ENCODE measurements at places on chromosomes 3 and 15.
A peak's percentile ranks its signal among the peaks of the same experiment; 100 is the strongest.

DNA sequence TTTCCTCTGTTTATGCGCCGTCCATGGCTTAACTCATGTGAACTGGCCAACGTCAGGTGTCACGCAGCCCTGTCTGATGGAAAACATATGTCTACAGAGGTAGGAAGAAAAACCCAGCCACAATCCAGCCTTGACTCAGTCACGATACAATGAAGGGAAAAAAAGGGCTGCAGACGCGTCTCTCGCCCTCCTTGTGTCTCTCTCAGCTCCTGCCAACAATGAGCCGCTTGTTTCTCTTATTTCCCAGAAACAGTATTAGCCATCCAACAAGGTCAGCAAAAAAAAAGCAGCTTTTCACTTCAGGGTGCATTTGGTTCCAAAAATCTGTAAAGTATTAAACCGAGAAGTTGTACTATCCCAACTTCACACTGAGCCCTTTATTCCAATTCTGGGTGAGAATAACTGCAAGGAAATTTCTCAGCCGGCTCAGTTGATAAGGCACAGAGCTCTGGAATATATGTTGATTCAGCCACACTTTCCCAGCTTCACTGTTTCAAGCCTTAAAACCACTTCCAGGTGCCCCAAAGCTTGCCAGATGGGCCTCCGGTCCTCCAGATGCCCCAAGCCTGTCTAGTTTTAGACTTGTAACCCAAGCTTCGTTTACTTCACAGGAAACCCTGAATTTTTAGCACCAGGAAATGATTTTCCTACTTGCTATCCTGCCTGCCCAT, 79.4 kb downstream of the TM4SF4 start:
- no peak for DNase-seq

DNA sequence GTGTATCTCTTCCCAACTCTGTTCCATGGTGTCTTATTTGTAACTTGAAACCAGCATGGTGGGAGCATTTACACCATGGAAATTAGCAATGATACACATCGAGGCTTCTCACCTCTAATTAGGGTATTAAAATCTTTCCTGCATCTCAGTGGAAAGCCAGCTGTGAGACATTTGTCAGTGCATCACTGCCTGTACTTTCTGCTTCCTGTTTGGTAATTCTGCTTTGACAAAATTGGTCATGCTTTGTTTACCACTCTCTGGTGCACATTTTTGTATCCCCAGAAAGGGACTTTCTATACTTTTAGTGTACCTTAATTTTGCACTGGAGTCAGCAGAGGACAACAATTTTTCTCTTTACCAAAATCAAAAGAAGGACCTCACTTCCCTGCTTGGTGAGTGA, 402.1 kb downstream of the PDCD6IP start:
- DNase-seq = no peak

DNA sequence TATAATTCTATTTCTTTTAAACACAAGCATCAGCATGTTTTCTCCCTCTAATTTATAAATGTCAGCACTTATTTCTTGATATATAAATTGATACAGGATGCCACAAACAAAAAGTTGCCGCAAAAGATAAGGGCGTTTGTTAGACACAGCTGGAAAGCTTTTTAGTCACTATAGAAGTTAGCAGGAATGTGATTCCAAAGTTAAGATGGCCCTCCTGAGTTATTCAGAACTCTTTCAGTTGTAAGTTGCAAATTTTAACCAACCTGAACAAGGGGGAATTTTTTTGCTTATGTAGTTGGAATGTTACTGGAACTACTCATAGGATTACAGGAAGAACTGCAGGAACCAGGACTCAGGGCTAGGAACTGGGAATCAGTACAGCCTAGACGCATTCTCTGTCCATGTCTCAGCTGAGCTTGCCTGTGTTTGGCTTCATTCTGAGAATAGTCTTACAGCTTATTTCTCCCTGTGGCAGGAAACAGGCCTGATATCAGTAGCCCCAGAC, 166.3 kb downstream of the VGLL4 start:
- DNase-seq = no peak

DNA sequence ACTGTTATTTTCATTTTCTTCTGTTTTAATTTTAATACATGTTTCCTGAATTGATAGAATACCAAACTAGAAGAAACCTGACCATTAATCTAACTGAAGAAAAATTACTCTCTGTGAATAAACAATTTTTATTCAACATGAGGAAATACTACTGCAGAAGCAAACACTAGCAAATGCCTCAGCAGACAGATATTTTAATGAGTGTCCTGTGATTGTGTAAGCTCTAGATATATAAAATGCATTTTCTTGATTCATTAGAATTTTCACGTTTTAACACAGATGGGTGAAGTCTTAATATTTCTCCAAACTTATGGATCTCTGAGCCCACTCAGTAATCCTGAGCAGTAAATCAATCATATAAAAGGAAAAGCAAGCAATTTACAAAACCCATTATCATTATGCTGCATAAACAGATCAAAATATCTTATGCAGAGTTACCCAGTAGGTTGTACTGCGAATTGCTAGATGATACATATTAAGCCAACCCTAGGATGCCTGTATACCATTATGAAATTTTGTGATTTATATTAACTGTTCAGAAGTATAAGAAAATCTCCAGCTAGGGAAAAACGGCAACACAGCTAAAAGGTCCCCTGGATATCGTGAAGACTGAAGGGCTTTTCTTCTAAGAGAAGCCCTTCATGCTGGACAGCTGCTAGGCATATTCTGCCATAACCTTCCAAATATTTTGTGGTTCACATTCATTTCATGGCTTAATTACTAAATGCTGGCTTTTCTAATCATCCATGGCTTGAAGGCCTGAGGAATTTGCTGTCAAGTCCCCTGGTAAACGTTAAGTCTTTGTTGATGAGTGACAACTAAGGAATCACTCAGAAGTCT, 157.7 kb upstream of the TGFBR2 start:
- no peak for DNase-seq

- no peak for DNase-seq
These were observed at the start of gene KNG1 for GRCh38 chr3:186717039-186717457. Gene KNG1 (plus strand): TSS chr3:186717359. CDS start chr3:186717543, 184 bp downstream.

GRCh38 chr3:184602372-184603150, 41.0 kb downstream of the EPHB3 start:
- DNase-seq = no peak

GRCh38 chr15:82858932-82859331, 49.5 kb downstream of the WHAMM start:
- no peak for DNase-seq

GRCh38 chr3:108103886-108104797, 13.3 kb upstream of the CD47 start:
- peak; percentile 98 for DNase-seq

GRCh38 chr3:152841131-152841530, 6.2 kb downstream of the P2RY1 start:
- DNase-seq = no peak

DNA sequence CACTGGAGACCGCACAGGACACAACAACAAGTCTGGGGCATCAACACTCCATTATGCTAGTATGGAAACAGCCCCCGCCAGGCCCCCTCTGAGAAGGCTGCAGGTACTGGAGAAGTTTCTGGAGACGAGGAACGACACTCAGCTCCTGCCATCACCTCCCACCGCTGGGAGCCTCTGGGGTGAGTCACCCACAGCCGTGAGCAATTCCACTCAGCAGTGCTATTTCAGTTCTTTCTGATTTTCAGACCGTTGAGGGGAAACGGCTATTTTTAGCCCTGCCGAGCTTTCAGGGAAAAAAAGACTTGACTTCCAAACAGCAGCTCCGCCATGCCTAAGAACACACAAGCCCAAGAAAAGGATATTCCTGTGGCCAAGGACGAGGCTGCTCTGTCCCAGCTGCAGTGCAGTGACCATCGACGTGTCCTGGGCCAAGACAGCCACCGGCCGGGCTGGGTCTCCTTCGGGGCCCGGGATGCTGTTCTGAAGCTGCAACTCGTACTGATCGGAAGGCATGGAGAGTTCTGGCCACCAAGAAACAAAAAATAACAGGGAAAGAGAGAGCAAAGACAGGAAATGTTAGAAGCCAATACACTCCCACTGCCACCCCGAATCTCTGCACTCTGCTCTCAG, 40.8 kb downstream of the NUP210 start:
- no peak for DNase-seq

- DNase-seq = no peak
These were observed 15.4 kb downstream of the ARHGAP31 start for GRCh38 chr3:119309591-119309990.

DNA sequence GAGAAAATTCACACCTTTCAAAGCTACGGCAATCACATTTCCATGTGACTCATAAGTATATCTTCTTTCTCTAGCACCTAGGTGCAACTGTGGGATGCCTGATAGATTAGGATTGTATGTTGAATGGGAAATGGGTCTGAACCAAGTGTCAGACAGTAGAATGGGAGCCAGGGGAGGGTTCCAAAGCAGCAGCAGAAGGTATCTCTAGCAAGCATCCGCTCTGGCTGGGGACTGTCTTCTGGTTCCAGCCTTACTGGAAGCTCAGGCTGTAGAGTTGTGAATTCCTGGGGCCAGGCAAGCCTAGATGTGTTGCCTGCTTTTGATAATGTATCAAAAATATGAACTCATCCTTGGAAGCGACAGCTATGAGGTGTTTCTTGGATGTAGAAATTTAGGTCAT, 2.1 kb upstream of the CHL1 start:
- DNase-seq = no peak

- DNase-seq = peak; percentile 72
These were observed 36.3 kb upstream of the GNB5 start for GRCh38 chr15:52227456-52227855.

DNA sequence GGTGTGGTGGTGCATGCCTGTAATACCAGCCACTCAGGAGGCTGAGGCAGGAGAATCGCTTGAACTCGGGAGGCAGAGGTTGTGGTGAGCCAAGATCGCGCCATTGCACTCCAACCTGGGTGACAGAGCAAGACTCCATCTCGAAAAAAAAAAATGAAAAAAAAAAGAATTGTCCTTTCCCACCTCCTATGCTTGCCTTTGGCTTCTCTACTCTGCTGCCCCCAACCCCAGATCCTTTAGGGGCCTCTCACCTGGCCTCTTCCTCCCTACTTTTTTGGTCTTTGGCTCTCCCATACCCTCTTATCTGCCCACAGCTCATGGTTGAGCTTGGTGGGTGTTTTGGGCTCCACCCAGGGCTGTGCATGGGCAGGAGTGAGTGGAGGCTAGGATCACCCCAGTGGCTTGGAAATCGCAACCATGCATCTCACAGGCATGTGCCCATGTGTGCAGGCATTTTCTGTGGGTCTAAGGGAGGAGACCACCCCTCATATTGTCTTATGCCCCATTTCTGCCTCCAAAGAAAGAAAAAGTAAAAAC, 2.1 kb upstream of the SHISA5 start:
- peak; percentile 71 for DNase-seq

DNA sequence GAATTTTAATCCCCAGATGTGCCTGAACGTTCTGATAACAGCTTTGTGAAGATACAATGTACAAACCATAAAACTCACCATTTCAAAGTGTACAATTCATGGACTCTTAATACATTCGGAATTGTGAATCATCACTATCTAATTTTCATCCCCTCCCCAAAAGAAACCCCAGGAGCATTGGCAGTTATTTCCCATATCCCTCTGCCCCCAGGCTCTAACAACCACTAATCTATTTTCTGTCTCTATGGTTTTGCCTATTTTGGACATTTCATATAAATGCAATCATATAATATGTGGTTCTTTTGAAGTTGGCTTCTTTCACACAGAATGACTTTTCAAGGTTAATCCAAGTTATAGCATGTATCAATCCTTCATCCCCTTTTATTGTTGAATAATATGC, 25.3 kb downstream of the PRICKLE2 start:
- DNase-seq = no peak
